Cortex of kidney (tissue), 1 donor: ENCODE measurements at places on chromosomes 6 and 20.

DNA sequence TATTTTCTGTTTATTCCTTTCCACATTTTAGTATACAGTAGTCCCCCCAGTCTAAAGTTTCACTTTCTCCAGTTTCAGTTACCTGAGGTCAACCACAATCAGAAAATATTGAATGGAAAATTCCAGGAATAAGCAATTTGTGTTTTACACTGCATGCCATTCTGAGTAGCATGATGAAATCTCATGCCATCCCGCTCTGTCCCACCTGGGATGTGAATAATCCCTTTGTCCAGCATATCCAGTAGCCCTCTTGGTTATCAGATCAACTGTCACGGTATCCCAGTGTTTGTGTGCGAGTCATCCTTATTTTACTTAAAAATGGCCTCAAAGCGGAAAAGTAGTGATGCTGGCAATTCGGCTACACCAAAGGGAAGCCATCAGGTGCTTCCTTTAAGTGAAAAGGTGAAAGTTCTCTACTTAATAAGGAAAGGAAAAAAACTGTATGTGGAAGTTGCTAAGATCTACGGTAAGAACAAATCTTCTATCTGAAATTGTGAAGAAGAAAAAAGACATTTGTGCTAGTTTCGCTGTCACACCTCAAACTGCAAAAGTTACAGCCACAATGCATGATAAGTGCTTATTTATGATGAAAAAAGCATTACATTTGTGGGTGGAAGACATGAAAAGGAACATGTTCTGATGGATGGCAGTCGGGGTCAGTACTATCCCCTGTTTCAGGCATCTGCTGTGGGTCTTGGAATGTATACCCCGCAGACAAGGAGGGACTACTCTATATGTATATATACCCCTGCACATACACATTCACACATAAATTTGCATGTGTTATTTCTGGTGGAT is 11.3 kb downstream of the NOX3 start:
- DNase-seq = no peak

GRCh38 chr20:18778690-18779392 is 34.7 kb upstream of the SCP2D1 start:
- DNase-seq = no peak

GRCh38 chr6:157669747-157670216 is 153.3 kb upstream of the SNX9 start:
- no peak for DNase-seq

DNA sequence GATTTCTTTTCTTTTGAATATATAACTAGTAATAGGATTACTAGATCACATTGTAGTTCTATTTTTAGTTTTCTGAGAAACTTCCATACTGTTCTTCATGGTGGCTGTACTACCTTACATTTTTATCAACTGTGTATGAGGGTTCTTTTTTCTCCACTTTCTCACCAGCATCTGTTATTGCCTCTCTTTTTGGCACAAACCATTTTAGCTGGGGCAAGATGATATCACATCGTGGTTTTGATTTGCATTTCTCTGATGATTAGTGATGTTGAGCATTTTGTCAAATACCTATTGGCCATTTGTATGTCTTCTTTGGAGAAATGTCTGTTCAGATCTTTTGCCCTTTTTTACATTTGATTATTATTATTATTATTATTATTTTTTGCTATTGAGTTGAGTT is 86.1 kb upstream of the TCF21 start:
- DNase-seq = no peak

GRCh38 chr6:92415656-92416055 is 1003.7 kb downstream of the EPHA7 start:
- DNase-seq = no peak

- no peak for DNase-seq
Measured at GRCh38 chr6:53647462-53648094, 18.0 kb downstream of the KLHL31 start.

- no peak for DNase-seq
Measured at GRCh38 chr6:139941826-139942225, 567.4 kb upstream of the CITED2 start.

DNA sequence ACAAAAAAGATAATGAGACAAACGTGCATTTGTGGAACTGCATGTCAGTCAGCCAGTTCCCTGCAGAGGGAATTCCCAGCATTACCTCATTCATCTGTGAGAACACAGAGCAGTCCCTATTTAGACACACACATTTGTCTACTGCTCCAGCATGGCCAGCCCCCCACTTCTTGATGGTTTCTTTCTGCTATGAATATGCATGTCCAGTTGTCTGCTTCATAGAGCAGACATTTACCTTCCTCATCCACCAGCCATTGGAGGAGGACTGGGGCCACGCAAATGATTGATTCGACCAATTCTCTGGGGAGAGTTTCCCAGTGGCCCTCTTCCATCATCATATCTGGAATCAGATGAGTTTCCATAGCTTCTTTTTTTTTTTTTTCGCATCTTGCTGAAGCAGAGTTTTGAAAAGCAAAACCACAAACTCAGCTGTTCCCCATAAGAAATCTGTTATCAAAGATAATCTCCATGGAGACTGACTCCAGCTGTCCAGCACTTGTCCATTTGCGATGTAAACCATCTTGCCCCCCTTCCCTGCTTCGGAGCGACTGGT is 11.8 kb downstream of the ENPP1 start:
- DNase-seq = no peak

DNA sequence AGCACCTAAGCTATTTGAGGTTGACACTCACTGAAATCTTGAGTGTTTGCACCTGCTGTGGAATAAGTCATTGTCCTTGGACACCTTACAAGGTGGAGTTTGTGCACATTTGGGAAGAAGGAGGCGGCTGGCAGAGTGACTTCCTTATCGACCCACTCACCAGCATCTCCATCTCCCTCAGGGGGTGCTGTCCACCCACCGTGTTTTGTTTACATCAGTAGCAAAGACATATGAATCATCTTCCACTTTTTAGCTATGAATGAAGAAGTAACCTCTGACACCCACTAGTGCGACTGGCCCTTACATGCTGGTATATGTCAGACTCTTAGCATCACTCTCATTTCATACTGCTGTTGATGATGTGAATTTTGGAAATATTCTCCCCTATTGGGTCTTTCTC is 119.5 kb upstream of the SGK1 start:
- no peak for DNase-seq

DNA sequence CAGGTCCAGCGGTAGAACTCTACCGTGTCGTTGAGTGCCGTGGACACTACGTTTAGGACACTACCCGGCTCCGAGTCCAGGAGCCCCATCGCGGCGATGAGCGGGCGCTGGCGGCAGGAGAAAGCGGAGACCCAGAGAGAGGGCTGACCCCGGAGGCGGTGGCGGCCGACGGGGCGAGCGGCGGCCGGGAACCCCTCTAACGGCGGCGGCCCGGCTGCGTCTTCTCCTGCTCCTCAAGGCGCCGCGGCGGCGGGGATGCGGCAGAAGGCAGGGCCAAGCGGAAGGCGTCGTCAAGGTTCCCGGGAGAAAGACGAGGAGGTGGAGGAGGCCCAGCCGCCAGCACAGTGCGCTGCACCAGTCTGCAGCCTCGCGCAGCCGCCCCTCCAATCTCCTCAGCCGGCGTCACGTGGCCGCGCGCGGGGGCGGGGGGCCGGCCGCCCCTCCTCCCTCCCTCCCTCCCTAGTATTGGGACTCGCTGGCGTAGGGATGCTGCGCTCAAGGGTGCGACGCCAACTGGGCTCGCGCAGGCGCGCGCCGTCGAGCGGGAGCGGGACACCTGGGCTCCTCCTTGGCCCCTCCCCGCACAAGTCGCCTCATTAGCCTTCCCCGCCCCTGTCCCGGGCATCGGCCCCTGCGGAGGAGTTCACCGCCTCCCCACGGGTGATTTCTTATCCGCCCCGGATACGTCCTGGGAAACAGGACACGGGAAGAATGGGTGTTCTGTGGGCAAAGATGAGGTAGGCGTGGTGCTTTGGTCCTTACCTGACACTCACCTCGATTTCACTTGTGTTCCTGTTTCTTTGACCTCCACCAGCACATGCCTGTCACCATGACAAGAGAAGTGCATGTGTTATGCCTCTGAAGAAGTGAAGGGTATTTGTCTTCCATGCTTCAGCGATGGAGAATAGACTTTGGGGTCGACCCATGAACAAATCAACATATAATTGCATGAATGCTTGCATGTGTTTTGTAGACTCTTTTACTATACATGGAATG is at the start of gene ELOVL4:
ELOVL4 (minus strand) TSS at position 363 of the 996 bp plus-strand sequence; CDS start at position 89, 274 bp downstream.
- DNase-seq = no peak

GRCh38 chr6:42960243-42961019 is at the start of gene GNMT:
Gene GNMT (plus strand): TSS chr6:42960754. CDS start chr6:42960768, 14 bp downstream.
- no peak for DNase-seq

- DNase-seq = no peak
Measured at GRCh38 chr20:62734881-62735280, 26.2 kb downstream of the NTSR1 start.

DNA sequence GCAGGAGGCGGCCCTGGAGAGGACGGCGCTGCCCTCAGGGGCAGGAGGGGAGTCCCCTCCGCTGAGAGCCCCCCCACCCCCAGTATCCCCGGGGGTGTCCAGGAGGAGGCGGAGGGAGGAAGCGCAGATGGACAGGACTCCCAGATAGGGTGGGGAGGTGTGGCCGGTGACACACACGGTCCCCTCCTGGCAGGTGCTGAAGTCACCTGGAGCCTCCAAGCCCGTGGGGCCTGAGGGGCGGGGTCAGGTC is 1.4 kb downstream of the STMN3 start:
- DNase-seq = no peak
